ENCODE measurements at places on chromosomes 2 and 18.
A peak's percentile ranks its signal among the peaks of the same experiment; 100 is the strongest.

- DNase-seq: no peak
Observed at GRCh38 chr2:150107816-150108215, 379.7 kb downstream of the RND3 start.

DNA sequence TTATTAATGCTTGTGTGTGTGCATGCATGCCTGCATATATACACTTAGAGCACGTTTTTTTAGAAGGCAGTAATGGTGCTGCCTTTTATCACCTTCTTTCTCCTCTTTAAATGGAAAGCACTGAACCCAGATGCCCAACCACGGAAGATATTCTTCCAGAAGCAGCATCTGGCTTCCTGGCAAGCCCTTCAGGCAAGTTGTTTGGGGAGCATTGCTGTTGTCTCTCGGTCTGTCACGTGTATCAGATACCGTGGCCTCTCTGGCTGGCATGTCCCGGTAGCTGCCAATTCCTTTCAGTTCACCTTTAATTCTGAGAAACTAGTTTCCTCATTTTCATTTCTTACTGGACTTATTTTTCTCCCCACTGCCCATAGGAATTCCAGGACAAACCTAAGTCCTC is 587.8 kb downstream of the ARHGAP15 start:
- peak; percentile 6 for DNase-seq

DNA sequence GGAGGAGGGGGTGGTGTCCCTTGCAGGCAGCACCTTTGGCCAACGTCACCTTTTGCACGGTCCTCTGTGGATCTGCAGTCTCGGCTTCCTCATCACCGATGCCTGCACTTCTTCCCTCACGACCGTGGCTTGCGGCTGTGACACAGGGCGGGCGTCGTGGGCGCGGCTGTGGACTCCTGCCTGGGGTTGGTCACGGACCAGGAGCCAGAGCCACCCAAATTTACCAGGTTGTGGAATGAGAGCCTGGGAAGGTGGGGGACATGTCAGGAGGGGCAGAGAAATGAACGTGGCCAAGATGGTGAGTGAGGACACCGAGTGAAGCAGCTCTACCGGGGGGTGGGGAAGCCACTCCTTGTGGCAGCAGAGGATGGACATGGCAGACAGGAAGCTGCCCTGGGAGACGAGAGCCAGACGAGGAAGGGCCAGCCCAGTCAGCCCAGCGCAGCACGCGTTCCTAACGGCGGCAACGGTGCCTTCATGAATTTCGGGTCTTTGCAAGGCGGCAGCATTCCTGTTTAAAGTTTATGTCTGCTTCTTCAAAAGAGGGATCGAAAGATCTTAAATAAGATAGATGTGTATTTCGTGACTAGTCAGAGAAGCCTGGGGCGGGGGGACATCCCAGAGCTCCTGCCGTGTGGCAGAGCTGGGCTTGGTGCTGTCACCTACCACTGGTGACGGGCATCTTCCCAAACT is 84.2 kb downstream of the LRRFIP1 start:
- no peak for DNase-seq

GRCh38 chr2:223537115-223537514 is 65.0 kb downstream of the SCG2 start:
- DNase-seq: peak; percentile 41

DNA sequence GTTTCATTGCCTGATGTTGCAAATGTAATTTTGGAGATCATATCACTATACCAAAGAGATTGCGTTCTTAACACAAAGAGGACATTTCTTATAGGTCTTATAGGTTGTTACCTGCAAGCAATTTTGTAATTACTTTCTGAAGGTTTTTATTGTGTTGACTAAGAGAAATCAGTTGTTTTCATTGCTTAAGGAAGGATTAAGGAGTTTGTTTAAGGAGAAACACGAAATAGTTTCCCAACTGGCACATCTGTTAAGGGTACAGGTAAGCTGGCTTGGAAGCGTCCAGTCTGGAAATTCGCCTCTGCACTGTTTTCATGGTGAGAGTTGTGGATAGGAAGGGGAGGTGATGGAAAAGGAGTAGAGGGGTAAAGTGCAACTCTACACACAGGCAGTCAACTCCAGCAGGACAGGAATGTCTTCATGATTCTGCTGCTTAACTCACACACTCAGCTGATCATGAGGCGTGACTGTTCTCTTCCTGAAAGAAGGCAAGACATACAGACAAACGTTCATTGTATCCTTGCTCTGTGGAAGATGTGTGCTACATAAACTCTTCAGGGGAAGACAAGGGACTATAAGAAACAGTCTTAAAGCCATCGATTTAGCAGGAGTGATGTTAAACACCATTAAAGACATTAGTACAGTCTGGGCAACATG is 61.4 kb upstream of the ACSL3 start:
- no peak for DNase-seq

- peak; percentile 5 for DNase-seq
Observed at GRCh38 chr2:140442319-140442718, 1662.1 kb upstream of the NXPH2 start.

GRCh38 chr18:69648486-69648885 is 247.8 kb downstream of the DOK6 start:
- DNase-seq: no peak

DNA sequence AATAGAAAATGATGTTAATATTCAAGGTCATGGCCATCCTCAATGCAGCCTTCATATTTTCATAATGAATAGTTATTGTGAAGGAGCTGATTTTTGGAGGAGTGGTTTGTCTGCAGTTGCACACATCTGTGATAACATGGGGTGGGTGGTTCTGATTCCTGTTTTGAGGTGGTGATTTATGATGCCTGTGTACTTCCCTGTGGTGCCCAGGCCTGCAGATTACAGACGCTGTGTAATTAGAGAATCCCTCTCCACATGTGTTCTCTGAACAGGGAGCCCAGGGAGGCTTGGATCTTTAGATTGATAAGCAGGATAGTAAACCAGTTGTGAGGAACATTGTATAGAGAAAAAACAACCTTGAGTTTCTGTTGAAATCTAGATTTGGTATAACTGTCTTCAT is 117.5 kb downstream of the AGAP1 start:
- DNase-seq: no peak

- DNase-seq: no peak
Observed at GRCh38 chr2:177597759-177598158, 205.2 kb downstream of the AGPS start.

DNA sequence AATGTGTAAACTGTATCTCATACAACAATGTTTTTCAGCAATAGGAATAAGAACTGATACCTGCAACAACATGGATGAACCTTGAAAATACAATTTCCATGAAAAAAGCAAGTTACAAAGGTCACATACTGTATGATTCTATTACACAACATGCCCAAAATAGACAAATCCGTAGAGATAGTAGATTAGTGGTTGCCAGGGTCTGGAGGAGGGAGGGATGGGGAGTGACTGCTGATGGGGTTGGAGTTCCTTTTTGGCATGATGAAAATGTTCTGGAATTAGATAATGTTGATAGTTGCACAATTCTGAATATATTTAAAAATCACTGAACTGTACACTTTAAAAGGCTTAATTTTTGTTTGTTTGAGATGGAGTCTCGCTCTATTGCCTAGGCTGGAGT is 33.8 kb downstream of the UBXN4 start:
- peak; percentile 79 for DNase-seq

DNA sequence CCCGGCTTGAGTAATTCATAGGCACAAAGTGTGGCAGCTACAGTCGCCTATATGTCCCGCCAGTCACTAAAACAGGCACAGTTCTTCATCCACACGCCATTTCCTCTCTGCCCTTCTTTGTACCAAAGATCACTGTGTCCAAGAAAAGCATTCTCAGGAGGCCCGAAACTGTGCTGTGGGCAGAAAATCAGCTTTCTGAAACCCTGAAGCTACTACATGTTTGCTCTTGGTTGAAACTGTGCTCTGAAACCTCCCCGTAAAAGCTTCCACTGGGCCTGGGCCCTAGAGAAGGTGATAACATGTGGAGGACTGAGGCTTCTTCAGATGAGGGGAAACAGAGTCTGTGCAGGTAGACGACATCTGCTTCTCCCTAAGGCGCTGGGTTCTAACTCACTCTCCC is 75.6 kb upstream of the ID2 start:
- DNase-seq: no peak

GRCh38 chr18:55248495-55248894 is 289.2 kb upstream of the CCDC68 start:
- no peak for DNase-seq

- no peak for DNase-seq
Observed at GRCh38 chr2:15311201-15311907, 249.8 kb downstream of the NBAS start.
